ENCODE measurements at places on chromosomes 3 and 15.

DNA sequence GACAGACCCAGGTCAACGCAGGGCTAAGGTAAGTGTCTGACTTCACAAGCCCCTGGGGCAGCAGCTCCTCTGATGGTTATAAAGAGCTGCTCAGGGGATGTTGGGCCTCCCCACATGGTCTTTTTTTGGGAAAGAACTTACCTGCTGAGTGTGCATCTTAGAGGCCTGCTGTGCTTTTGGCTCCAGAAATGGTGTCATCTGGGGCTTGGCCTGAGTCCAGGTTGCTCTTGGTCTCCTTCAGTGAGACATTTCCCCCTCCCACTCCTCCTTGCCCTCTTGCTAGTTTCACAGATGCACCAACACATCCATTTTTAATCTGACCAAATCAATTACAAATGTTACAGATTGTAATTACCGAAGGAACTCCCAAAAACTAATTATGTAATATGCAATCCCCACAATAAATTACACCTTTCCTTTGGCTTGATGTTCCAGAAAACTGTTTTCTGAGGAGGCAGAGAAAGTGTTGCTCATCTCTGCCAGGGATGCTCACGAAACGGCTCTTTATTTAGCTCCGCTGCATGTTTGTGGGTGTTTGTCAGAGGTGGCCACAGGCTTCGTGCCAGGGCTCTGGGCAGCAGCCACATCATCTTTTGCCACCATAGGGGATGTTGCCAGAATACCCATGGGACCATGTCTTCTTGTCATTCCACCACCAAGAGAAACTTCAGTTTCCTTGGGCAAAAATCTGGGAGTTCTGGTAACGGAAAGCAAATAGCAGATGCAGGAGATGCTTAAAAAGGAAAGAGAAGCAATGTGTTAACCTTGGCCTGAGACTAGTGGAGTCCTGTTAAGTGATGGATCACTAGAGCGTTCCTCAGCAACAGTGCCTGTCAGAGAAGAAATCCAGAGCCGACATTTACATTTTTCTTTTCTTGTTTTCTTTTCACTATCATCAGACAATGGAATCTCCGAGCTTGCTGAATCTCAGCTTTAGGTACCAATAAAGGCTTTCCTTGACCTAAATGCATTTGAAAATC lies 799.9 kb downstream of the AGBL1 start:
- no peak for DNase-seq

- no peak for DNase-seq
Observed at GRCh38 chr3:43854916-43855315, 164.2 kb downstream of the ABHD5 start.

DNA sequence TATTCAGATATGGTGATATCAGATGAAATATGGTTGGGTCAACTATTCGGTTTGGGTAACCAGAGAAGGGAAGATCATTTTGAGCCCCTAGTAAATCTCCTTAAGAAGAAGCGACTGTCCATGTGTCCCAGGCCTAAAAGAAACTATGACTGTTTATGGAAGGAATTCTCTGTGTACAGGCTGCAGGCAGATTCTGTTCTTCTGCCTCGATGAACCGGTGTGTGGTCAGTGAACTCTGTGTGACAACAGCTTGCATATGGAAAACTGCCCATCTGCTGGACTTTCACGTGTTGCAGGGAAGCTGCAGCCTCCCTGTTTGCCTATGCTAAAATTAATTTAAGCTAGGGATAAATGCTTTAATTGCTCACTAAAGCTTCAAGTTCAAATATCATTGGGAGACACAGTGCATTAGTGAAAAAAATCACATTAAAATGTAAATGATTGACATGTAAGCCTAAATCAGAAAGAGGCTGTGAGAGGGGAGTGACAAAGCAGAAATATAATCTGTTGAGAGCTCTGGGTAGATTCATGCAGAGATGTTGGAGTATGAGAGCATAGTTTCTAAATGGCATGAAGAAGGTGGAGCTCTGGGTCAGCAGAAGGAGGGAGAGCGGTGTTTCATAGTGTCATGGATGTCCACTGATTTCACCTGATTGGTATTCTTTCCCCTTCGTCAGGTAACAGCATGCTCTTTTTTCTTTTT lies 65.4 kb upstream of the PFN2 start:
- no peak for DNase-seq

DNA sequence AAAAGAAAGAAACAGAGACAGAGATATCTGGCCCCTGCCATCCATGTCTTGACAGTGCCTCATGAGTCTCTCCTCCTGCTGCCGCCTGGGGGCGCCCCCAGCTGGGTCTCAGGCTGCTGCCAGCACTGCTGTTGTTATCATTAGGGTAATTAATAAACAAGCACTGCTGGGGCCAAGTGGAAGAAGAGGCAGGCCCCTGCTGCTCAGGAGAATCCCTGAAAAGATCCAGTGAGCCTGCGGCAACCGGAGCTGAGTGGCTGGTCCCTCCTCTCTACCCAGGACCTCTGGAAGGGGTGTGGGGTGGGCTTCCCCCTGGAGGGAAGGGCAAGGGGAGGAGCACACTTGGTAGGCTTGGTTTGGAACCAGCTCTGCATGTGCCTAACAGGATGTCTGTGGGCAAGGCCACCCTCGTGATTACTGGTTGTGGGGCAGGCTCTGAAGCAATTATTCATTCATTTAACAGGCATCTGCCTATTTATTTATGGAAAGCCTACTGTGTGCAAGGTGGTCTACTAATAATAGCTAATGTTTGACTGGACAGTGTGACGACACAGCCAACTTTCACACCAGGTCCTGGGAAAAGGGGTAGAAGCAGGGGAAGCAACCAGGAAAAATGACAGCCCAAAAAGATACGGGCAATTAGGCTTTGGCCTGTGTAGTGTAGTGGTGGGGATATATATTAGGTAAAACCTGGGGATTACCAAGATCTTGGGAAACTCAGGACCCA lies 1.2 kb upstream of the TYRO3 start:
- DNase-seq: peak; percentile 63

DNA sequence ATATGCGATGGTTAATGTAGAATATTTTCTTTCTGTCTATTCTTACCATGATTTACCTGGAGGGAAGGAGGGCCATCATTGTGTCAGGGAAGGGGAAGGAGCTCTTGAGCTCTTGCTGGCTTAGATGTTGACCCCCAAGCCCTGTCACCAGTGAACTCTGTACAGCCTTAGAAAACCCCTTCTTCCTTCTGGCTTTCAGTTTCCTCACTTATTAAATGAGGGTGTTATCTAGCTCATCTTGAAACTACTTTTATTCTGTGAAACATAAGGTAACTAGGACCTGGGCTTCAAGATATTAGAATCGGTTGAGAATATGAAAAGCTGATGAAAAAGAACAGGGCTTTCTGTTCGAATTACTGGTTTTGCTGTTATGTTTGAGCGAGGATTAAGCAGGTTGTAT lies 25.1 kb upstream of the UTS2B start:
- DNase-seq: no peak

DNA sequence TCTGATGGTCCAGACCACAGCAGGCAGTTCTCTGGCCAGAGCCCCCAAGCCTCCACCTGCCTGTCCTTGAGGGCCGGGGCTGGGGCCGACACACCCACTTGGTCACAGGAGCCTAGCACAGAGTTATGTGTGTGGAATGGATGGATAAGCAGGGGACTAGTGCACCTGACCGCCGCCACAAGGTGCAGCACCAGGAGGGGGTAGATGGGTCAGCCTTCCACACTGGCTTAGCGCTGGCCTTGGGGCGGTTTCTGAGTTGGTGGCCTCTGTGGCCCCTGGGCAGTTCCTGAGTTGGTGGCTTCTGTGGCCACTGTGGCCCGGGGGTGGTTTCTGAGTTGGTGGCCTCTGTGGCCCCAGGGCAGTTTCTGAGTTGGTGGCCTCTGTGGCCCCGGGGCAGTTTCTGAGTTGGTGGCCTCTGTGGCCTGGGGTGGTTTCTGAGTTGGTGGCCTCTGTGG lies 75.8 kb downstream of the FBLN2 start:
- DNase-seq: no peak

DNA sequence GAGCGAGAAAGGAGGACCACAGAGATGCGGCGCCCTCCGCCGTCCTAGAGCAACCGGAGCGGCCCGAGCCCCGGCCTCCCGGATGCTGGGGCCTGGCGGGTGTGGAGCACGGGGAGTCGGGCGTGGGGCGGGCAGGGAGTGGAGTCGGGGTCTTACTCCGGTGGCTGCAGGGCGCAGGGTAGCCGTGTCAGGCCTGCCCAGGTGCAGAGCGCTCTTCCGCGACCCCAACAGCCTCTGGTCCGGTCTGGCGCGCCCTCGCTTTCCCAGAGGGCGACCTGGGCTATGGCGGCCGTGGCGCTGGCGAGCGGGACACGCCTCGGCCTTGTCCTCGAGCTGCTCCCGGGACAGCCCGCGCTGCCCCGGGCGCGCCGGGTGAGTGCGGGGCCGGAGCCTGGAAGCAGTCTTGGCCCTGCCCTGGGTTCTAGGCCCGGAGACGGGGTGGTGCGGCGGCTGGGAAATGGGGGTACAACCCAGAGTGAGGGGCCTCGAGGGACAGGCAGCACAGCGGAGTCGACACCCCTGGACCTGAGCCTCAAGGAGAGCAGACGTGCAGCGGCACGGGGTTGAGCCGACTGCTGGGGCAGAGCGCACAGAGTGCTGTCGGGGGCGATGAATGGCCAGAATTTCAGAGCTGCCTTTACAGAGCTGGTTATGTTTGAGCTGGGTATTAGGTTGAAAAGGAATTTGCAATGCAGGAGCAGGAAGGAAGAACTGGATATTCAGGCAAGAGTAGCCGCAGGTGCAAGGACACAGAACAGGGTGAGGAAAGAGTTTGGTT lies at the start of gene ZNF662:
TSS of gene ZNF662 (plus strand) at position 73 of the 778 bp plus-strand sequence. CDS start 1,973 bp downstream, outside the sequence.
- DNase-seq: peak; percentile 36

DNA sequence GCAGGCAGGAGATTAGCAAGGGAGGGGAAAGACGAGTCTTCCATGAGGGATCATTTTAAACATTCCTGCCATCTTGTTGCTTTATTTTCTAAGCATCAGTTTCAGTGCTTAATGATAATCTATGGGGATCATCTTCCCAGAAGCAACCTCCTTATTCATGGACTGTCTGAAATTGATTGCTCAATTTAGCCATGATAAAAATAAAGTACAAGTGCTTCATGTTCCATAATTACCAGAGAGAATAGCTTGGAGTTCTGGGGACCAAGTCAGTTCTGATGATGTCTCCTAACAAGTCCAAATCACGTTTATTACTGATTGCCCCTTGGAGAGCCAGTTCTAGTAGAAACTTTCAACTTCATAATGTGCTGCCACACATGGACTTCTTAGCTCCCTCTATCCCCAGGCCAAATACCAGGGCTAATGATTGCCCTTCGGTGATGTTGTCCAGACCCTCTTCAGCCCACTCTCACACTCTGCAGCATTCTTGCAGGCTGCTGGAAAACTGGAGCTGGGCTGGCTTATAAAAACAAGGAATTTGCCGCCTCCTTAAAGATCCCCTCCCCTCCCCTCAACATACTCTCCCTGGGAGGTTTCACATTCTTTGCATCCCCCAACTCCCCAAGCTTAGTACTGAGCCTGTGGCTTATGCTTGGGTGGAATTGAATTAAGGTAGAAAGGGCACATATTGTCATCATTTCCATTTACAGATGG lies 222.1 kb upstream of the ADAMTS9 start:
- DNase-seq: no peak

GRCh38 chr3:184380185-184380626 lies 352 bp downstream of the CHRD start:
- DNase-seq: no peak

DNA sequence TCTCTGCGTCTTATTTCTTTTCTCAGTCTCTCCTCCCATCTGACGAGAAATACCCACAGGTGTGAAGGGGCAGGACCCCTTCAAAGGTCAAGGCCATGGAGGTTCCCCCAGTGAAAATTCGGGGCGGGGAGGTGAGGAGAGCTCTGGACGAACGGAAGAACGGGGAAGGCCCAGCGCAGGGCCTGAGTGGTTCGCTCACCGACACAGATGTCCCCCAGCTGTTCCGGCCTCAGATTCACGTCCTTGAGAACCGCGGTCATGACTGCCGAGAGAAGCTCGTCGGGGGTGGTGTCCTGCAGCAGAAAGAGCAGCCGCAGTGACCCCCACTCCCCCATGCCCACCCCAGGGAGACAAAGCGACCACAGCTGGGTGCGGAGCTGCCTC lies 542 bp downstream of the ACAA1 start:
- DNase-seq: no peak

- no peak for DNase-seq
Observed at GRCh38 chr15:68268405-68268804, 9.1 kb upstream of the FEM1B start.
